ENCODE measurements at places on chromosomes 3 and 15. TPM values are rescaled to one million over a fixed set of nuclear protein-coding genes. Genes with fewer than 3 reads are reported as not detected.

DNA sequence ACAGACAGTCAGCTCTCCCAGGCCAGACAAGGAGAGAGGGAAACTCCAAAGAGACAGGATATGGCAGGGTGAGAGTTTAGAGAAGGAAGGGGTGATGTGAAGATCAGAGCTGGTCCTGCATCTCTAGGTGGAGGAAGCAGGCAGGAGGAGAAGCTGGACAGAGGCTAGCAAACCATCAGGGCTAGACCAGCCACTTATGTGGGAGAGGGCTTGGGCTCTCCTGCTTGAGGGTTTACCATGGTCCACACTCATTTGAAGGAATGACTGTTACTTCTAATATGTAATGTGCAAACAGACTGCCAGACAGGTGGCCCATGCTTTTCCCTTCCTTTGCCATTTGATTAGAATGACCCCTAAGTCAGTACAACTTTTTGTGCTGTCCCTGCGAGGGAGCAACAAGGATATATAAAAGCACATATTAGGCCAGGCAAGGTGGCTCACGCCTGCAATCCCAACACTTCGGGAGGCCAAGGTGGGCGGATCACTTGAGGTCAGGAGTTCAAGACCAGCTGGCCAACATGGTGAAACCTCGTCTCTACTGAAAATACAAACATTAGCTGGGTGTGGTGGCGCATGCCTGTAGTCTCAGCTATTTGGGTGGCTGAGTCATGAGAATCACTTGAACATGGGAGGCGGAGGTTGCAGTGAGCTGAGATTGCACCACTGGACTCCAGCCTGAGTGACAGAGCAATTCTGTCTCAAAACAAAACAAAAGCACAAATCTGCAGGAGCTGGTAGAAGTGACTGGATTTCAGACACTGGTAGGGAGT lies 41.0 kb upstream of the MANF start:
- DNase-seq, result no peak

DNA sequence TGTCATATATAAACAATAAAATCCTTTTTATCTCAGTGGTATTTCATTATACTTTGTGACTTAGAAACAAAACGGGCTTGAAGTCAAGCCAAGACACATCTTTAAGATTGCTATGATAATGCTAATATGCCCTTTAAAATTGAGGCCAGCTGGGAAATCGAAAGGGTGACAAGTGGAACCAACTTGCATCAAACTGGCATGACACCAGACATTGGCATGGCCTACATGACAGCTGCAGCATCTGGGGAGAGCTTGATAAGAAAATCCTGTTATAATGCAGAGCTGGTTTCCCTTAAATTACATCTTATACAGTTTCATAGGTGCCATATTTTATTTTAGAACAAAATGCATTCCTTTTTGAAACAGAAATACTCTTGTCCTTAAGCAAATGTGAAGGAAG lies 325.2 kb downstream of the ZBBX start:
- DNase-seq, result no peak

- DNase-seq, result peak; percentile 14
Measured at GRCh38 chr3:158108445-158108985, 1.4 kb upstream of the RSRC1 start.

DNA sequence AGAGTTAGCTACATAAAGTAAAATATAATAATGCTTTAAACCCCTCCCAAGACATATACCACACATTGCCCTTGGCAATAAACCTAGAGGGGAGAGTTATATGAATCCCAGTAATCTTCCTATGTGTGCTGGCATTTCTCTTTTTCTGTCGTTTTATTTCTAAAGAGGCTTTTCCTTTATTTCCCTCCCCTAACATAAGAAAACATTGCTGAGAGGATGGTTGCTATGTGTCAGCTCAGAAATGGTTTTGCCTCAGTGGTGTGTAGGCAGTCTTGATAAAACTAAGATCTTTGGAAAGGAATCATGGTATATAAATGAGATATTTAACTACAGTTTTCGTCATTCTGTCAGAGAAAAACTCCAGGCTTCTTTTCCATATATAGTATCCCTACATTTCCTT lies 30.0 kb downstream of the CCDC191 start:
- DNase-seq, result no peak

DNA sequence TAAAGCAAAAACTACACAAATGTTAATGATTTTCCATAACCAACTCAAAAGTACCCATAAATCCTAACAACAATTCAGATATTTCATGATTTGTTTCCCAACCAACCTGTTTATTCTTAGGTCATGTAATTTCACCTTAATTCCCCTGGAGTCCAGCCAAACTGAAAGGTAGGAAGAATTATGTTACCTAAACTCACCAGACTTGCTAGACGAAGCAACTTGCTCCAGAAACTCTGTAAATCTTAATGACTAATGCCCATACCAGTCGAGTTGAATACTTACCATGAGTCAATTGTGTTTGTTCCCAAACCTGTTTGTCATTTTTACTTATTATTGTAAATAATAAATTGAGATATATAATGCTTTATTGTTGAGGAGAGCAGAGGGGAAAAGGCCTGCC lies 1030.0 kb downstream of the TBL1XR1 start:
- DNase-seq, result no peak

DNA sequence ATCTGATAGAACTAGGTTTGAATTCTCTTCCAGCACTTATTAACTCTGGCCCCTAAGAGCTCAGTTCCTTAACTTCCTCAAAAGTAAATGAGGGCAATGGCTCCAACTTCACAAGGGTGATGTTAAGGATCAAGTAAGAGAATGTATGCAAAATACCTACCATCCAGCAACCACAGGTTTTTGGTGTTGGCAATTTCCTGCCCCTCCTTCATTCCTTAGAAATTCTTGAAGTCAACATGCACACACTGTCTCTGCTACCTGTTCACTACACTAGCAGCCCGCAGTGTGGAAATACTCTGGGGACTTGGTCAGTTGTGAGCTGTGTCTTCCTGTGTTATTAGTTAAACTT lies 5.0 kb downstream of the ZBED2 start:
- no peak for DNase-seq

DNA sequence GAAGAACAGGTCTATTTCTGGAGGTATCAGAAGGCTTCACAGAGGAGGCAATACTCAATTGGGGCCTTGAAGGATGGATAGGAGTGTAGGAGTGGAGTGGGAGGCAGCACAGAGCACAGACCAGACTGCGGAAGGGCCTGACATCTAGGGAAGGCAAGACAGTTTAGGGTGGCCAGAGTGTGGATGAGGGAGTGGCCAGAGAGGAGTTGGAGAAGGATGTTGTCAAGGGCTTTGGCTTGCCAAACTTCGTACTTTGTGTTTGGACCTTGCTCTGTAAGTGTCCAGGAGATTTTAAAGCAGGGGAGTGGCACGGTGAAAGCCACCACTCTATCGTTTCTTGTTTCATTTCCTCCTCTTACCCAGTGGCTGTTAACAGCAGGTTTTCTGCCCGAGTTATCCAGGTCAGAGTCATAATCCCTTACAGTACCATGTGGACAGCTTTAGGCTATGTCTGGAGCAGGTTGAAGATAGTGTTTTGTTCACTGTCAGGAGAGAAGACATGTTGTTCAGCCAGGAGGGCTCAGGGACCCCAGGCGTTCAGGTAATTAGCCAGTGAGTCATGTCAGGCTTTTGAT lies 12.3 kb downstream of the SMAD3 start:
- no peak for DNase-seq

GRCh38 chr3:196141052-196141865 lies 59.4 kb upstream of the TFRC start:
- no peak for DNase-seq

DNA sequence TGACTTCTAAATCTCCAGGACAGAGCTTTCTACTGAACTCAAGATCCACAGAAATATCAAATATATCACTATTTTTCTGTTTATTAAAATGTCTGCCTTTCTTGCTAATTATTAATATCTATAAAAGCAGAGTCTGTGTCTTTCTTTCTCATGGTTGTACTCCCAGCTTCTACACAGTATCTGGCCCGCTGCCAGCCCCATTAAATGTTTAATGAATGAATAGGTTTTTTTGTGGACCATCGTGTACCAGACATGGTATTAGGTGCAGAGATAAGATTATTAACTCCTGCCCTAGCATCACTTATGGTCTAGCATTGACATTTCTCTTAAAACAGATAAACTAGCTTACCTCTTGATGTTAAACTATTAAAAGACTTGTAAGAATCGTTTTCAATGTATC lies 111.4 kb upstream of the RBMS3 start:
- no peak for DNase-seq

Gene RPL4
- 1,568 TPM for total RNA-seq

Gene FAM174B
- total RNA-seq, result 9.9 TPM

Gene SLC15A2
- total RNA-seq, result 42.3 TPM

Gene CCR4
- 0.20 TPM for total RNA-seq

Data from spinal cord (tissue), 10 donors.